ENCODE measurements at places on chromosomes 16 and 17.
A peak's percentile ranks its signal among the peaks of the same experiment; 100 is the strongest.

DNA sequence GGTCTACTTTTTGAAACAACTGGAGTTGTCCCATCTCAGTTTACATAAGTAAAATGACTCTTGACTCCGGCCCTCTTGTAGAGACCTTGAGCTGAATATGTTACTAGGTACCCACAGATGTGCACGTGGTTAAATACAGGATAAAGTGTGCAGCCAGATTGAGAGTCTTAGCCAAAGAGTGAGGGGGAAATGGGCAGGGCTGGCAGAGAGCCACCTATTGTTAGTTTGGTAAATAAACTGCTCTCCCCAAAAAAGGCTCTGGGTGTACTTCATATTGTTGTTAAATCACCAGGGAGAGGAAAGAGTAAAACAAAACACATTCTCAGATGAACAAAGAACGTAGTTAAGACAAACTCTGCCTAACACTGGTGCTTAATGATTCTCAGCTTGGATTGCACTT, 20.3 kb downstream of the G6PC1 start:
- no peak for DNase-seq

- DNase-seq, result no peak
These were observed 26.4 kb downstream of the DUS2 start for GRCh38 chr16:68049449-68049848.

- no peak for DNase-seq
These were observed 26.7 kb downstream of the HAPSTR1 start for GRCh38 chr16:9118170-9118569.

GRCh38 chr17:37737081-37737480, 7.8 kb downstream of the HNF1B start:
- peak; percentile 52 for DNase-seq

DNA sequence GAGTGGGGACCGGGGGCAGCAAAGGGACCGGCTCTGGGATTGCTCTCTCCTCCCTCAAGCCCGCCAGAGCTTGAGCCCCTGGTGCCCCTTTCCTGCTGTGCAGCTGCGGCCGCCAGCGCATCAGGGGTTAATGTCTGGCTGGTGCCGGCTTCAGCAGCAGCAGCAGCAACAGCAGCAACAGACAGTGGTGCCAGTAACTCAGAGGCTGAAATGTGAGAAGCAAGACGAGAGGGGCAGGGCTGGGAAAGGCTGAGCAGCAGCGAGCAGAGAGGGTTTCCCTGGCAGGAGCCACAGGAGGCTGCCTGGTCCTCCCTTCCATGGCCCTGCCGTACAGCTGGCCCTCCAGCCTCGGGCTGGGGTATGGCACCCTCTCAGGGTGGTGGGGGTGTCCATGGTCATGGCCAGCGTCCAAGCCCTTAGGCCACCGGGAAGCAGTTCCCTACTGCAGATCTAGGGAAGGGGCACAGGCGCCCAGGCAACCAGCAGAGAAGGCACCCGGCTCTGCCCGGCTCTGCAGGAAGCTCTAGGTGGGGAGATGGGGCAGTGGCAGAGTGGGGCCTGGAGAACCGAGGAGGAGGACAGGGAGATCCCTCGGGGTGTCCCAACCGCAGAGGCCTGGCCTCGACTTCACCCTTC, 21.1 kb upstream of the TFAP4 start:
- no peak for DNase-seq

DNA sequence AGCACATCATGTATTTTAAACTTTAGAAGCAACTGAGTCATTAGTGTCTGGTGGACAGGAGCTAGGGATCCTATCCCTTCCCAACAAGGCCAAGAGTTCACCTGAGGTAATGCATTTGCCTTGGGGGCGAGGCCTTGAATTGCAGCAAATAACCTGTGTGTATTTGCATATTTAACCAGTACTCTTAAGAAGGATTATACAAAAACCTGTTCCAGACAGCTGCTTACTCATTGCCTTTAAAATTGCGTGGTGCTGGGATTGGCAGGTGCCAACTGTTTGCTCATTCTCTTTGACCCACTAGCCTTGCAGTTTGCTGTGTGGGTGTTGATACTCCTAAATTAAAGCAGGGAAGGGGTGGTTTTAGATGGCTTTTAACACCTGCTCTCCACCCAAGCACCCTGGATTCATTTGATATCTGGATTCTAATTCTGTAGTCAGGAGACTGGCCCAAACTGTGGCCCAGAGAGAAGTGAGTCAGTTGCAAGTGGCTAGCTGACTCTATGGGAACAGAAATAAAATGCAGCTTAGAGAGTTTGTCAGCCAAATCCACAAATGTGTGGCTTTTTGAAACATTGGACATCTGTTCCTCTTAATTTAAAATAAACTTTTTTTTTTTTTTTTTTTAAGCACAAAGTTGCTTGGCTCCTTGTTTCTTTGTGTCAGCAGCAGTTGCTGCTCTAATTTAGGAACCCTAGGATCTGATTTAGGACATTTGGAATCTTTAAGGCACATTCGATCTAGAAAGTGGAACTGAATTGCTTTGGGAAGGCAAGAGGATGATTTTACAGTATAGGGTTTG, 46.9 kb downstream of the TUBD1 start:
- DNase-seq, result peak; percentile 45

- DNase-seq, result no peak
These were observed 49.8 kb downstream of the CDH1 start for GRCh38 chr16:68786685-68787418.

DNA sequence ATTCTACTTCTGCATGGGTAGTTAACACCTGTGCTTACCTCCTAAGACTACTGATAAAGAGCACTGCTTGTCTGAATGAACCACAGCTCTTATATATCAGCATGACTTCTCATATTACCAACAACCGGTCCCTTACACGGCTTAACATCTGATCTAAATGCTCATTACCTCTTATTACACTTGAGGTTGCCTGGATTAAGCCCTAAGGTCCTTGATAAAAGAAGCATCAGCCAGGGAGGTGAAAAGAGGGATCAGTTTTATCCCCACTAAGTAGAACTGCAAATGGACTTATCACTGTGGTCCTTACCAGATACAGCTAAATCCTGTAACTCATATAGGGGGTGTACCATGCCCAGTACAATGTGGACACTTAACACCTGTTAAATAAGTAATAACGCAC, 8.2 kb upstream of the RSKR start:
- no peak for DNase-seq

DNA sequence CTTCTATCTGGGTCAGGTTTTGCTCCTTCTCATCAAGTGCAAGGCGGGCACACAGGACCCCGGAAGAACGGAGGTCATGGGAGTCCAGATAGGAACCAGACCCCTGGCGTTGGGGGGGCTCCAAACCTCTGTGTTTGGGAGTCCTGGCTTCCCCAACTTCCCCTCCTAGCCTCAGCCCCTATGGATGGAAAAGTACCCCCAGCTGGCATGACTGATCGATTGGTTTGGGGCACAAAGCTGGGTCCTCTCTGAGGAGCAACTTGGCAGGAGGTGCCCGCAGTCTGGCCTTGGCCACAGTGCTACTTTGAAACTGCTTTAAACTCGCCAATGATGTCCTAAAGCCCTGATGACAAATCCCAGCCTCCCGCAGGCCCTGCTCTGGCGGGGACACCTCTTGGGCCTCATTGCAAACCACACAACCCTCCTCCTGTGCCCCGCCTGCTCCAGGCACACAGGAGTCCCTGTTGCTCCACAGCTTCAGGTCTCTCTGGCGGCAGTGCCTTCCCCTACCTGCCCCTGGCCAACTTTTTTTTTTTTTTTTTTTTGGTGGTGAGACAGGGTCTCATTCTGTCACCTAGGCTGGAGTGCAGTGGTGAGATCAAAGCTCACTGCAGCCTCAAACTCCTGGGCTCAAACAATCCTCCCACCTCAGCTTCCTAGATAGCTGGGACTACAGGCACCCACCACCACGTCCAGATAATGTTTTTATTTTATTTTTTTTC, 38.0 kb upstream of the SNN start:
- DNase-seq, result no peak

DNA sequence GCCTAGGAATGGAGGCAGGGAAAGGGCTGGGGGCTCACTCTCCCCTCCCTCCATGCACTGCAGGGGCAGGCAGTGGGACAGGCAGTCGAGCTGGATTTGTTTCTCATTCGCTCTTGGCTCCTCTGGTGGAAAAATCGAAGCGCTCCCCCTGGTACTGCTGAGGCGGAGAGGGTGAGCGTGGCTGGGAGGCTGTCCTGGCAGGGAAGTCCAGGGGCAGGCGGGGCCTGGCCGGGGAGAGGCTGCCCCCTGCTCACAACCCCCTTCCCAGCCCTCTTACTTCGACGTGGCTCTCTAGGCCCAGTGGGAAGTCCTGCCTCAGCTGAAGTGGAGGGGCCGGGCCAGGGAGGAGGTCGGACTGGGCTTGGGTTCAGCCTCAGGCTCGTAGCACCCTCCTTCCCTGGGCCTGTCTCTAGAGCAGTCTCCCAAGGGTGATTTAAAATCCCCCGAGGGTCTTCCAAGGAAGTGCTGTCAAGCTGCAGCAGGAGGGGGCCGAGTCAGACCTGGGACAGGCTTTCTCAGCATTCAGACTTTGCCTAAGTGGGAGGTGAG, 16.5 kb upstream of the TMEM92 start:
- no peak for DNase-seq

DNA sequence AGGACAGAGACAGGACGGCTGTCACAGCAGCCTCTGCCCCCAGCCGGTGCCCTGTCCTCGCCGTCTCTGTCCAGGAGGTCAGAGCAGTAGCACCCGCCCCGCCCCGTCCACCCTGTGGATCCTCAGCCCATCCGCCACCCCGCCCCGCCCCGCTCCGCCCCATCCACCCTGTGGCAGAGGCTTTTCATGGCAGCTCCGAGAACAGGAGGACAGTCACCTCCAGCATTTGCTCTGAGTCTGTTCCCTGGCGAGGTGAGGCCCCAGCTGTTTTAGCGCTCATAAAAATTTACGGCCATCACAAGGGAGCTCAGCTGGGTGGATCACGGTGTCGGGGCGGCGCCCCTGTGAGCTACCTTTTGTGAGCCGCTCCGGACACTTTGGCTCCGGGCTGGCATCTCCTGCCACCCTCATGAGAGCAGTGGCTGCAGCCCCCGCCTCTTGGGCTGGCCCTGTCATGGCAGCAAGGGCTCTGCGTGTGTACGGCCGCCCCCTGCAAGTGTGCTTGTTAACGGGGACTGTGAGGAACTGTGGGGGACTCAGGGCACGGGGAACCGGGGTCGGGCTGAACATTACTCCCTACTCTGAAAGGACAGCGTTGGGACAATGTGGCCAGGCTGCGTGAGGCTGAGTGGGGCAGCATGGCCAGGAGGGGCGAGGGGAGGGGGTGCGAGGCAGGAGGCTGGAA, 32.3 kb upstream of the GNG13 start:
- no peak for DNase-seq

- DNase-seq, result peak; percentile 39
These were observed 19.7 kb downstream of the ST6GALNAC2 start for GRCh38 chr17:76565728-76566612.

GRCh38 chr16:69861292-69862030, 89.7 kb upstream of the CLEC18A start:
- DNase-seq, result no peak

GRCh38 chr17:36861531-36861930, 75.7 kb upstream of the LHX1 start:
- no peak for DNase-seq

- no peak for DNase-seq
These were observed 104.3 kb downstream of the AXIN2 start for GRCh38 chr17:65457183-65457582.

DNA sequence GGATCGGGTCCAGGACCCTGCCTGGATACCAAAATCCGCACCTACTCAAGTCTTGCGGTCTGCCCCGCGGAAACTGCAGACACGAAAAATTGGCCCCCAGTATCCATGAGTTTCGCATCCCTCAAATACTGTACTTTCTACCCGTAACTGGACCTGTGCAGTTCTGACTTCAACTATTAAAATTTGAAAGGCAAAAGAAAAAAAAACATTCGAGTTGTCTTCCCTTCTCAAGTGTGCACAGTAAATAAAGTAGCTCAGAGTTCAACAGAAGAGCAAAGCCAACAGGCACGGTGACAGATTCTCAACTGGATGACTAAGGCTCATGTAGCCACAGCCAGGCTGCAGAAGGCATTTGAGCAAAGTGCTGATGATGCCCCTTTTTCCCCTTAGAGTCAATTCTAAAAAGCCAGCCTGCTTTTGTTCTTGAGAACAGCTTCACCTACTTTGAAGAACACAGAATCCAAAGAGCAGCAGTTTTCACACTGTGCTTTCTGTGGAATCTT, 32.5 kb downstream of the MARF1 start:
- DNase-seq, result no peak

DNA sequence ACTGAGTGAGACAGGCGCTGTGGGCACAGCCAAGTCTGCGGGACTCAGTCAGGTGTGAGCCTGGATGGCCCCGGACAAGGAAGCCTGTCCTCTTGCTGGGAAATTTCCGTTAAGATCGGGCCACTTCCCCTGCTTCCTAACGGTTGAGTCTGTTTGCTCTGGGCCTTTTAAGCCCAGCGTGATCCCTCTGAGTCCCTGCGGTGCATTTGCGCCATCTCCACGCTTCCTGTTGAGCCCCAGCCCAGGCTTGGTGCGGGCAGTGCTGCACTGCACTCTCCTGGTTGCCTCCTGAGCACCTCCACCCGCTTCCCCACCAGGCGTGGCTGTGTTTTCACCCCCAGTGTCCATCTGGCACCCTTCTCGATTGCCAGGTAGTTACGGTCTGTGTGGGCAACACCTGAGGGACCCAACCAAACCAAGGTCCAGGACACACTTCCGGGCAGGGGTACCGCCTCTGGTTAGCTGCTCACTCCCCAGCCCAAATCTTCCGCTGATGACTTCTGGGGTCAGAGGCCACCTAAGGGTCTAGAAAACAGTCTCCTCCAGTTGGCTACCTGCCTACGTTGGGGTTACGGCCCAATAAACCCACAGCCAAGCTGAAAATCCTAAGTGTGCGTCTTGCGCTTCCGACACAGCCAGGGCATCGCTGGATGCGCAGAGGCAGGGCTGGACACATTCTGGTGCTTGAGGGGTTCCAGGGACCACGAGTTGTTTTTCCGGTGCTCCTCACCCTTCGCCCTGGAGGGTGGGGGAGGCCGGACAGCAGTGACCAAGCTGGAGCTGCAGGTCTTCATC, 1.4 kb upstream of the SLC25A10 start:
- peak; percentile 70 for DNase-seq

DNA sequence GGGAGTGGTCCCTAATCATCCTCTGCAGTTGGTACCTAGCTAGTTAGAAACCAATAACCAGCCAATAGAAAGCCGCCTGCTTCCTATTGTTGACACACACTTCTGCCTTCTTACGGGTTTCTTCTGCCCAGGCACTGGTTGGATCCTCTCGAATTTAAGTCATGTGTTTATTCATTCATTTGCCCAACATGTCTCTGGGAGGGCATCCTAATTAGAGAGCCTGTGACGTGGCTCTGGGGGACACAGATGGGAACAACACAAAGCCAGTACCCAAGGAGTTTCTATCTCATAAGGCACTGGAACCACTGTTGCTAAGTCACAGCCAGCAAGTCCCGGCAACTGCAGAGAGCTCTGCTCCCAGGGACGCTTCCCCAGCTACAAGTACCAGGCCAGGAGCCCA, 300.7 kb upstream of the TNRC6C start:
- DNase-seq, result no peak

GRCh38 chr17:74855323-74855722, 4.4 kb downstream of the GRIN2C start:
- DNase-seq, result no peak

GRCh38 chr16:14514967-14515366, 115.1 kb downstream of the PARN start:
- no peak for DNase-seq

DNA sequence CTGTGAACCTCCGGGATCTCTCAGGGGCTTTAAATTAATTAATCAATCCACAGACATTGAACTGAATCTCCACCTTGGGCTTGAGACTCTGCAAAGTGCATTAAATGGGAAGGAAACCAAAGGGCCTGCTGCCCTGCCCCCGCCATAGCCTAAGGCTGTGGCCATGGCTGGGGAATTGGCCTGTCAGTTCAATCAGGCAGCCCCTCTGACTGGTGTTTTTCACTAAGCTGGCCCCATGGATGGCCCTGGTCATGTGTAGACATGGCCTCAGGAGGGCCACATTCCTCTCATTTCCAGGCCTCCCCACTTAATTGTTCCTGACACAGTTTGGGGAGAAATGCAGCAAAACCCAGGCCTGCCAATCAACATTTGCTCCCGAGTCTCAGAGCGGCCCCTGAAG, 499.8 kb downstream of the WWOX start:
- DNase-seq, result no peak
